Activated CD8-positive, alpha-beta memory T cell treated with anti-CD3 and anti-CD28 coated beads for 48 hours (primary cell): ENCODE measurements at places on chromosomes 1 and 21.

DNA sequence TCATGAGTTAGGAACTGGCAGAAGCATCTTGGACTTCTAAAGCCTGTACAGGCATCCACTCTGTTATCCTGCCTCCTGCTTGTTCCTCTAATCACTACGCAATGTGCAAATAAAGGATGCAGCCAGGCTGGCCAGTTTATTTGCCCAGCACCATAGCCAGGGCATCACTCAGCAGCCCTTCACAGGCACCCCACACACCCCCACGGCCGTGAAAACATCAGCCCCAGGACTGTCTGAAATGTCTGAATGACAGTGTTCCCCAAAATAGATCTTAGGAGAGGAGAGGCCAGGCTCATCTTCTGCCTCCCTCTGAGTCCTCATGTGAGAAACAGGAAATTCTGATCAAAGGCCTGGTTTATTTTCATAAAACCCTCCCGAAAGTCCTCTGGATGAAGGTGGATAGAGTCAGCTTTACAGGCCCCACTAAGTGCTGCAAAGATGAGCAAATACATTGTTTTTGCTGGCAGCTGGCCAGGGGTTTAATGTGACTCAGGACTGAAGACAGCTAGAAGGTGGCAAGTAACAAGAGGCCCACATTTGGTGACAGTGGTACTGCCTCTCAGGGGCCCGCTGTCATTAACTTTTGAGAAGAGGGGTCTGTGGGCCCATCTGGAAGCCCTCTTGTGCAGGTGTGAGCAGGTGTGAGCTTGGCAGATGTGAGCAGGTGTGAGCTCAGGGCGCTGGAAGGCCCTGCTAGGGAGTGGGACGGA lies 32.9 kb downstream of the GRHL3 start:
- no peak for DNase-seq

DNA sequence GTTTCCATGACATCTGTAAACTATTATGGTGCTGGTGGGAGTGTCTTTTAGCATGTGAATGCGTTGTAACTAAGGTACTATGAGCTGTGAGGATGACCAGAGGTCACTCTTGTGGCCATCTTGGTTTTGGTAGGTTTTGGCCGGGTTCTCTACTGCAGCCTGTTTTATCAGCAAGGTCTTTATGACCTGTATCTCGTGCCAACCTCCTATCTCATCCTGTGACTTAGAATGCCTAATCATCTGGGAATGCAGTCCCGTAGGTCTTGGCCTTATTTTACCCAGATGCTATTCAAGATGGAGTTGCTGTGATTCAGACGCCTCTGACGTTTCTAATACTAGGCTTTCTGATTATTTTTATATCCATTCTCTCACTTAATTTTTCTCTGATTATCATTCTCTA lies 9.4 kb downstream of the NCAM2 start:
- no peak for DNase-seq

GRCh38 chr1:169012416-169012815 lies 94.1 kb upstream of the ATP1B1 start:
- no peak for DNase-seq

DNA sequence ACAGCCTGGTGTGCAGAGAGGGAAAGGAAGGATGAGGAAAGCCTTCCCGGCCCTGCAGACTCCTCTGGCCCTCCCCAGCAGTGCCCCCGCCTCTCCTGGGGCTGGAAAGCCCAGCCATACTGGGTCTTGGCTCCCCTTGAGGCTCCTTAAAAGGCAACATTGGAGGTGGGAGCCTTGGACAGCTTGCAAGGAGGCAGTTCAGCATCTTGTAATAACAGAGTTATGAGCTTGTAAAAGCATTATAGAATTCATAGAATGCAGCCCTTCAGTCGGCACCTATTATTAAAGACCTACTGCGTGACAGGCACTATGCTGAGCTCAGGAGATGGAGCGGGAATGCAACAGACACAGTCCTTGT lies 4.2 kb downstream of the TINAGL1 start:
- DNase-seq, result no peak

DNA sequence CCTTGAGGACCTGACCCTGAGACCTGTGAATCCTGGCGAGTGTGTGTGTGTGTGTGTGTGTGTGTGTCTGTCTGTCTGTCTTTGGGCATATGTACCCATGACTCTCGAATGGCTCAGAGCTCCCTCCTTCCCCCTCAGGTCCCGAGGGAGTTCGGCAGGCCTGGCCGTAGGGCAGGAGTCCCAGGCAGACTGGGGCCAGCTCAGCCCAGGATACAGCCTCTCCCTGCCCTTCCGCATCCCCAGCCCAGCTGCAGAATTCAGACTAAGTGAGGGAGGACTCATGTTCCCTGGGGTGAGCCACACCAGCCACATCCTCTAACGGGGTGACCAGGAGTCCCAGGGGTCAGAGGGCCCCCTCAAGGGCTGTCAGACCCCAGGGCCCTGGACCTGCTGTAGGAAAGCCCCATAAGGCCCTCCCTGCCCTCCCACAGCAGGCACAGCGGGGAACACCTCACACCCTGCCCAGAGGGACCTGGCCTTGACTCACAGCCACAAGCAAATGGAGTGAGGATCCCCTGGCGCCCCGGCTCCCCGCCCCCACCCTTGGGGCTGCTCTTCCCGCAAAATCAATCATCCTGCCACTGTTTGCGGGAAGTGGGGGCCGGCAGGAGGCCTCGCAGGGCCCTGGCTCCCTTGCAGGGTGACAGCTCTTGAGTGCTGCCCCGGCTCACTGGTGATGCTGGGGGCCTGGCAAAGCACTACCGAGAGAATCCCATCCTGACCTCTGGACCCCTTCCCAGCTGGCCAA lies 101.7 kb upstream of the CASZ1 start:
- no peak for DNase-seq

- DNase-seq, result no peak
These were observed 111.6 kb downstream of the ADGRL2 start for GRCh38 chr1:81912383-81912782.

GRCh38 chr1:111197598-111198284 lies 2.7 kb downstream of the DENND2D start:
- no peak for DNase-seq

GRCh38 chr1:230627767-230628166 lies 14.5 kb upstream of the COG2 start:
- no peak for DNase-seq

GRCh38 chr1:234586304-234586703 lies 23.7 kb downstream of the IRF2BP2 start:
- DNase-seq, result no peak

GRCh38 chr1:11528611-11529261 lies 49.8 kb downstream of the DISP3 start:
- DNase-seq, result no peak

DNA sequence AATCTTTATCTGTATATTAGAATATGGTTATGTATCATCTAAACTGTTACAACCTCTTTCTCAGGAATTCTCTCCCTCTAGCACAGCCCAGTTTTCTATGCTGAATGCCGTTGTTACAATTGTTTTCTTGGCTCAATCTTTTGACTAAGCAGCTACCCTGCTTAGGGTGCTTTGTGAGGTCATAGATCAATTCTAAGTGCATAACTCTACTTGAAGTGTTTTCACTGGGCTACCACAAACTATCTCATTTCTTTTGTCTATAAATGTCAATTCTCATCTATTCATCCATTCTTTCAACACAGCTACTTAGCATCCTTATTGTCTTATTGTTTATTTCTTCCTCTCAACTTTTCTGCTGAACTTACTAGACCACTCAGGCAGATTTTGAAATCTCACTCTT lies 77.1 kb downstream of the CEP350 start:
- no peak for DNase-seq

DNA sequence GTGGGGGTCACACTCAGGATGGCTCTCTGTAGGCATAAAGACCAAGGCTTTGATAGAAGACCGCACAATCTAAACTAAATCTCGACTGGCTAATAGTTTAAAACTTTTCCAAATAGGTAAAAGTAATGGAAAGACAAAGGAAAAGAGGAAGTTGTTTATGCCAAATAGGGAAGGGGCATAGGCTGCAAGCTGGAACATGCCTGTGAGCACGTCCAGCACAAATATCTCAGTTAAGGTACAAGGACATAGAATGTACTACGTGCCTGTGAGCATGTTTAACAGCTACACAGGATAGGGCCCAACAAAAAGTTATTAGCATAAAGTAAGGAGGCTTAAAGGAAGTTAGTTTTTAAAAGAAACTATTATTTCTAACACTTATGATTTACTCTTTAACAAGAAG lies 27.6 kb upstream of the GUCA2A start:
- no peak for DNase-seq

DNA sequence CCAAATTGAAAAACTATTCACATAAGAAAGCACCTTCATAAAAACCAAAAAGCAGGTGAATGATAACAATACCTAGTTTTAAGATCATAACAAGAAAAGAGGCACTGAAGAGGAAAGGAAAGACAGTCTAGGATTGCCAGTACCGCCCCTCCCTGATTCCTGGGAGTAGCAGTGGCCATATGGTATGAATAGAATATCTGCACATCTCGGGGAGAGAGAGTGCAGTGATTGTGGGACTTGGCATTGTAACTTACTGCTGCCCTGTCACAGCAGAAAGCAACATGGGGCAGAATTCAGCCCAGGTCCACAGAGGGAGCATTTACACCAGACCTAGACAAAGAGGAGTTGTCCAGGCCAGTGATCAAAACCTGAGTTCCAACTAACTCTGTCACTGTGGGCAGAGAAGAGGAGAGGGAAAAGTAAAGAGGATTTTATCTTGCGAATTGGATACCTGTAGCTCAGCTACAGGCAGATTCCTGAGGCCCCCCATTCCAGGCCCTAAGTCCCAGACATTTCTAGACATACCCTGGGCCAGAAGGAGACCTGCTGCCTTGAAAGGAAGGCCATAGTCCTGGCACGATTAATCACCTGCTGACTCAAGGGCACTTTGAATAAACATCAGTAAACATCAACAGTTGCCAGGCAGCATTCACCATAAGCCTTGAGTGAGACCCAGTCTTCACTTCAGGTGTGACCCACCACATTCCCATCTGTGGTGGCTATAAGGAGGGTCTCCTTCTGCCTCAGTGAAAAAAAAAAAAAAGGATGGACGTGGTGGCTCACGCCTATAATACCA lies 397.5 kb downstream of the TGFB2 start:
- no peak for DNase-seq

DNA sequence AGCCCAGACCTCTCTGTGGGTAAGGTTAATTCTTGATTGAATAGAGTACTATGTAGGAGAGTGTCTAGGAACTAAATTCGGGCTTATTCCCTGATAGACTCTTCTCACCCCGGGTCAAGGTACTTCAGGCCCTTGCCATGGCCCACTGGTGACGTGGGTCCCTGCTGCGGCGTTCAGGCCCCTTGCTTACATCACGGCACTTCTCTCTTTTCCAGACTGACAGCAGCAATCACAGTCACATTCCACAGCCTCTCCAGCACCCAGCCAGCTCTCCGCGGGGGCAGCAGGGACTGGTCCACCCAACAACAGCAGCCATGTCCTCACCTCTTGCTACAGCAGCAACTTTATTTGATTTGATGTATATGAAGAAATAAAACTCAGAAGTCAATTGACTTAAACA lies 401.2 kb upstream of the VAMP3 start:
- DNase-seq, result no peak

DNA sequence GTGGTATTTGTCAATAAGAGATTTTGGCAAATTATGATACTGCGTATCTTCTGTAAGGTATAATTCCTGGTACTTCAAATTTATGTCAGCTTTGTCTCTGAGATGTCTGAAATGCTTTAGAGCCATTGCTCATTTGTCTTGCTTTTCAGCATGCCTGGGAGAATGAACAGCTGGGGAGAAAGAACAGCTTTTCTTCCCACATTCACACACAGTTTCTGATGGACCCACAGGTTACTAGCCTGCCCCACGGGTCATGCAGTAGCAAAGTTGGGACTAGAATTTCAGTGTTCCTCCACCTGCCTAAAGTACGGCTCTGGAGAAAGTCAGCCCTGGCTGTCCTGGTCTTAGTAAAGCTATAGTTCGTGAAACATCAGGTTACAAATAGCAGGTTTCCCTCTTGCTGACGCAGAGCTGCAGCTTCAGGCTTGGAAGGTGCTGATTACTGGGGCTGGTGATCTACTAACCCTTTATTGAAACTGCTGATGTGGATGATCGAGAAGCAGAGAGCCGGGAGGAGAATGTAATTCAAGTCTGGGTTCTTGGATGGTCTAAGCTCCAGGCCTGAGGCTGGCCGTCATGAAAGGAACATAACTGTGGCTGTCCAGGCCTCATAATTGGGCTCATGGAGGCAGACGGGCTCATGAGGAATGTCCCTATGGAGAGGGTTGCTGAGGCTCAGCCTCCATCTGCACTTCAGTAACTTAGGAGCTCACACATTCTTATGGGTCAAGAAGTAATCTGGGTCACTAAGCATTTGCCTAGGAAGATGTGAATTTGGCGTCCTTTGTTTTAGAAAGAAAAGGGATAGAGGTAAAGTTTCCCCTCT lies 12.4 kb downstream of the GALNT2 start:
- DNase-seq, result no peak

DNA sequence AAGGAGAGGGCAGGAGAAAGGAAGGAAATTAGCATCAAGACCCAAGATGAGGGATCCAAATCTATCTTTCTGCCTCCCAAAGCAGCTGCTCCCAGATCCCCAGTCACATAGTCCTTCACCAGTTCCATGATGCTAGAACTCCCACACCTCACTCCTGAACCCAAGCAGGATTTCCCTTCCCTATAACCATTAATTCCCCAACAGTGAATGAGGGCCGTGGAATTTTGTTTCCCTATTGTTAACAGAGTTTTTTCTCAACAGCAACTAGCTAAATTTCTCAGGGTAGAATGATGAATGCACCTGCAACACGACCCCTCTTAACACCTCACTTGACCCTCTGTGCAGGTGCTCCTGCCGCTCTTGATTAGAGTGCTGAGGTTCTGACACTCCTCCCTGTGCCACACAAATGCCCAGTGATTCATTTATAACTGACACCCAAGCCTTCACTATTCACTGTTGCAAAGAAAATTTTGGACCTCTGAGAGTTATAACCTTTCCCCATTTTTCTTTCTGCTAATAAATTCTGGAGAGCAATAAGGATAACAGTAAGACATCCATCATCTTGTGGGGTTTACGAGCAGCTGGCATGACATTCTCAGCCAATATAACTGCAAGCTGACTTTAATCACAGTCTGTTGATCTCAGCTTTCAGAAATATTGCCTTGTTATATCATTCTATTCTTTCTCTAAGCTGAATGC lies 25.4 kb upstream of the NPL start:
- DNase-seq, result no peak

GRCh38 chr1:9253453-9254105 lies 19.0 kb downstream of the H6PD start:
- no peak for DNase-seq

DNA sequence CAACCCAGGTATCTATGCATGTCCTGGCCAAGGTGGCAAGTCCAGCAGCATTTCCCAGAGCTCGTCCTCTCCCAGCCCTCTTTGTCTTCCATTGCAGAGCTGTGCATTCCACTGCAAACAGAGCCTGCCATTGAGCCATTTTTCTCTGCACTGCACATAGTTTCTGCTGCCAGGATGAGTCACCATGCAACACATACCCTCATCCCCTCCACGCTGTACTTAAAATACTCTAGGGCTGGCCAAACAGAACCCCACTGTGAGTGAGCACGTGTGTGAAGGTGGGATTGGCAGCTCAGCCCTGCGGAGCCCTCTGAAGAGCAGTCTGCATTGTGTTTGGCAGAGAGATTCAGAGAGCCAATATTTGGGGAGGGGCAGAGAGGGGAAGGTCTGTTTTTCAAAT lies 3.9 kb upstream of the ATP1B1 start:
- no peak for DNase-seq
